H1 (cell line): ENCODE measurements at places on chromosomes 13 and 19. TPM values are rescaled to one million over a fixed set of nuclear protein-coding genes. Genes with fewer than 3 reads are reported as not detected.

GRCh38 chr13:72204291-72204690 is 337.3 kb upstream of the DACH1 start:
- no peak overlapping the region for H3K4me3 ChIP-seq
- DNase-seq: no peak
- H3K36me3 ChIP-seq: no peaks in the 10 kb centered on the region
- H3K27ac ChIP-seq: no peak overlapping the region
- no peaks in the 10 kb centered on the region for H3K27me3 ChIP-seq
- no peaks in the 10 kb centered on the region for H3K4me1 ChIP-seq

DNA sequence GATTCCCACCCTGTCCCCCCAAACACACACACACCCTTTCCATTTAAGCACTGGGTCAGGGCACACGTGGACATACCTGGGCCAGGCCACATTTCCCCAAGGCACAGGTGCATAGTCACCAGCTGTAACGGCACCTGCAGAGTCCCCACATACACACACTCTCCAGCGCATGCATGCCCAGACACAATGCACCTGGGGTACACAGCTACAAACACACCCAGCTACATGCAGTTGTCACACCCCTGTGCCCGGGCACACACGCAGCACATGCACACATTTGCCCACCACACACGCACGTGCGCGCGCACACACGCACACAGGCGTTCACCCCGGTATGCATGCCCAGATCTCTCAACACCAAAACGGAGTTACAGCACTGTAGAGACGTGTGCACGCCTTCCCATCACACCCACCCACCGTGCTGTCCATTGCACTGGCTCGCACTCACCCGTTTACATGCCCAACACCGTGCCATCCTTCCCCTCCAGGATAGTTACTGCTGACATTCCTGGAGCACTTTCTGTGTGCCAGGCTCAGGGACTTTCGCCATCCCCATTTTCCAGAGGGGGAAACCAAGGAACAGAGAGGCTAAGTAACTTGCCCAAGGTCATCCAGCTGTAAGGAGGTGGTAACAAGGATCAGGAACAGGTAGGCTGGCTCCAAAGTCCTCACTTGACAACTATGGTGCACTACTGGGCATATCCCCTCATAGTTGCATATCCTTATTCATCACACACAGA is 749 bp upstream of the SHANK1 start:
- H3K4me1 ChIP-seq: peaks cover 15% of the 10 kb centered on the region
- no peaks in the 10 kb centered on the region for H3K36me3 ChIP-seq
- no peak overlapping the region for H3K27ac ChIP-seq
- H3K27me3 ChIP-seq: peaks cover 4% of the 10 kb centered on the region

GRCh38 chr13:94351292-94351990 is 128.0 kb downstream of the DCT start:
- no peak overlapping the region for H3K4me3 ChIP-seq
- no peak overlapping the region for H3K27ac ChIP-seq
- no peaks in the 10 kb centered on the region for H3K4me1 ChIP-seq
- no peak for DNase-seq
- no peaks in the 10 kb centered on the region for H3K36me3 ChIP-seq
- H3K27me3 ChIP-seq: no peaks in the 10 kb centered on the region

GRCh38 chr13:73138276-73138637 is 79.5 kb downstream of the KLF5 start:
- no peaks in the 10 kb centered on the region for H3K36me3 ChIP-seq
- no peak overlapping the region for H3K4me3 ChIP-seq
- no peaks in the 10 kb centered on the region for H3K4me1 ChIP-seq
- no peak for DNase-seq

GRCh38 chr13:30114571-30115256 is 192.6 kb downstream of the KATNAL1 start:
- H3K27ac ChIP-seq: 0 out of 2 replicates have a peak overlapping the region, but pooled peaks have one; percentile 25
- no peaks in the 10 kb centered on the region; the same call in 1 of the 2 replicates for H3K4me1 ChIP-seq
- peaks cover 9% of the 10 kb centered on the region; the same call in 1 of the 2 replicates for H3K27me3 ChIP-seq
- no peaks in the 10 kb centered on the region for H3K36me3 ChIP-seq

- H3K4me3 ChIP-seq: no peak overlapping the region
- no peak overlapping the region for H3K27ac ChIP-seq
- no peaks in the 10 kb centered on the region for H3K27me3 ChIP-seq
- no peaks in the 10 kb centered on the region for H3K4me1 ChIP-seq
Observed at GRCh38 chr13:75607447-75607846, 28.7 kb upstream of the LMO7 start.

DNA sequence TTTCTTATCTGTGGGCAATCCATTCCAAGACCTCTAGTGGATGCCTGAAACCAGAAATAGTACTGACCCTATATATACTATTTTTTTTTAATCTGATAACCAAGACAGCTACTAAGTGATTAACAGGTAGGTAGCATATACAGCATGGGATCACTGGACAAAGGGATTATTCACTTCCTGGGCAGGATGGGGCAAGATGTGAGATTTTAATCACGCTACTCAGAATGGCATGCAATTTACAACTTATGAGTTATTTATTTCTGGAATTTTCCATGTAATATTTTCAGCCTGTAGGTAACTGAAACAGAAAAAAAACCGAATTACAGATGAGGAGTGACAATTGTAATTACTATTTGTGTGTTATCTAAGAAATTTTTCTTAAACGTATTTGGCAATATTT is 41.2 kb downstream of the ZIC2 start:
- H3K36me3 ChIP-seq: no peaks in the 10 kb centered on the region
- H3K27me3 ChIP-seq: no peaks in the 10 kb centered on the region
- no peak for DNase-seq
- H3K4me3 ChIP-seq: no peak overlapping the region

The NDUFA7 gene
- 51.6 and 54.4 TPM in 2 replicates for total RNA-seq
